ENCODE measurements at places on chromosomes 7 and 10.
A peak's percentile ranks its signal among the peaks of the same experiment; 100 is the strongest.

DNA sequence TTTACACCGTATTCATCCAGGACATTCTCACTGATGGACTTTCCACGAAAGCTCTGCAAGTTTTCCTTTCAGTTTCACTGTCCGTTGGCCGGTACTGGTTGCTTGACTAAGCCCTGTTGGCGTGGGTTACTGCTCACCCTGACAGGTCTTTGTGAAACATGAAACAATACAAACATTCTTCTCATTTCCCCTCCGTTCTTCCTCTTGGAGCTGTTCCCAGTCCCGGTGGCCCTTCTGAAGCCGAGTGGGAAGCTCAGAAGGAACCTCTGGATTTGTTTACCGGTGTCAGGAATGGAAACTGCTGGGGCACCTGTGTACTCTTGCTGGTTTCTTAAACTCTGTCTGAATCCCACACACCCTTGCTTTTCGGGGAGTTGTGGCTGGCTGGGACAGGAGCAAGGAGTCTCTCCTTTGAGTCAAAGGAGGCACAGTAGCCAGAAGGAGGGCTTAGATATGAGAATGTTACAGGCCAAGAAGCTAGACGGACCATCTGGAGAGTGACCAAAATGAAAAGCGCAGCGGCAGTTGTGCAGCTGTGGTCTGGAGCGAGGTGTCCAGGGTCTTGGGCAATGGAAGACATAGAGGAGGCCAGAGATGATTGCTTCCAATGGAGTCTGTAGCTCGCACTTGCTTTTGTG lies 45.7 kb downstream of the LYZL2 start:
- DNase-seq, result no peak

GRCh38 chr7:70630440-70630817 lies 501.5 kb upstream of the GALNT17 start:
- DNase-seq, result no peak

- no peak for DNase-seq
These were observed 26.9 kb upstream of the TRIM56 start for GRCh38 chr7:101058355-101058754.

- DNase-seq, result no peak
These were observed 12.0 kb upstream of the COMTD1 start for GRCh38 chr10:75247797-75248196.

DNA sequence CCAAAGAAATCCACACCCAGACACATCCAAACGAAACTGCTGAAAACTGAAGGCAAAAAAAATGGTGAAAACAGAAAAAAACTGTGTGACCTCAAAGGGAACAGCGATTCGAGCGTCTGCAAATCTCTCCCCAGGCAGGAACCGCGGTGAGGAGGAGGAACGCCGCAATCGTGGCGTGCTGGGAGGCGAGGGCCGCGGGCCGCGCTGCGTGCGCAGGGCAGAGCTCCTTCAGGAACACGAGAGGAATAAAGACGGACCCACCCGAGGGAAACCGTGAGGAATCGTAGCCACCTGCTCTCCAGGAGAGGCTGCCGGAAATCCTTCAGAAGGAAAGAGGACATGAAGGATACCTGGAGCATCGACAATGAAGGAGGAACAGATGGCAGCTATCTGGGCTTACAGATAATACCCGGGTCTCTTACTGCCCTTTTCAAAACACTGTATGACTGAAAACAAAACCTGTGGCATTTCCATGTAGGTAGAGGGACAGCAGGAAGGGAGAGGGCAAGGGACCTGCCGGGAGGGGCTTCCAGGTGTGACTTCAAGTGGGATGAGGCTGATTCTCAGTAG lies 266.0 kb downstream of the MAD1L1 start:
- no peak for DNase-seq

DNA sequence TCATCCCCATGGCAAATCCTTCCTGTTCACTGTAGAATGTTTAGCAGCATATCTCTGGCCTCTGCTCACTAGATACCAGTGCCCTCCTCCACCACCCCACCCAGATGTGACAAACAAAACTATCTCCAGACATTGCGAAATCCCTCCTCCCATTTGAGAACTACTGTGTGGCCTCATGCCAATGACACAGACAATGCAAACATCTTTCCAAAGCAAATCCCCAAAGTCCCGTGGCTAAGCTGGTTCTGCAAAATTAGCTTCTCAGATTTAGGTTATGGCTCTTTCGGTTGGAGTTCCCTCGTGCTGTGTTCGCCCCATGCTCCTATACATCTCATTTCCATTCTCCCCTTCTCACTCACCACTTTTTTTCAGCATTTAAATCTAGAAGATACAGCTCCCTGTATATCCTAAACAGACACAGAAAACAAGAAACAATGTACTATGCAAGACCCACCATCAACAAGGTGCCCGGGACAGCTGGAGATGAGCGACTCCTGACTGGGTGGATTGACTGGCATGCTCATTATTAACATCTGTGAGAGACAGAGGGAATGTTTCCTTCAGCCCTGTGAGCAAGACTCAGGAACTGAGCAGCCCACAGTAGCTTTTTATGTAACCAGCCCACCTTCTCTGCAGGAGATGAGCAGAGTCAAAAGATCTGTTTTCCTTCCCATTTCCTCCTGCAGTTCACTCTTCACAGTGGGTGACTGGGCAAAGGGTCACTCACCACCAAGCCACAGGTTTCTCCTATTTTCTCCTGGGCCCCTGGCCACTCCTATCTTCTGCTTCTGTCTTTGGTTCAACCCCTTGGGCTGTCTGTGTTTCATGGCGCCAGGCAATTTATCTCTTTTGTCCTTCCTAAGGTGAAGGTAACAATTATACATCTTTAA lies 225.7 kb upstream of the AOAH start:
- no peak for DNase-seq

DNA sequence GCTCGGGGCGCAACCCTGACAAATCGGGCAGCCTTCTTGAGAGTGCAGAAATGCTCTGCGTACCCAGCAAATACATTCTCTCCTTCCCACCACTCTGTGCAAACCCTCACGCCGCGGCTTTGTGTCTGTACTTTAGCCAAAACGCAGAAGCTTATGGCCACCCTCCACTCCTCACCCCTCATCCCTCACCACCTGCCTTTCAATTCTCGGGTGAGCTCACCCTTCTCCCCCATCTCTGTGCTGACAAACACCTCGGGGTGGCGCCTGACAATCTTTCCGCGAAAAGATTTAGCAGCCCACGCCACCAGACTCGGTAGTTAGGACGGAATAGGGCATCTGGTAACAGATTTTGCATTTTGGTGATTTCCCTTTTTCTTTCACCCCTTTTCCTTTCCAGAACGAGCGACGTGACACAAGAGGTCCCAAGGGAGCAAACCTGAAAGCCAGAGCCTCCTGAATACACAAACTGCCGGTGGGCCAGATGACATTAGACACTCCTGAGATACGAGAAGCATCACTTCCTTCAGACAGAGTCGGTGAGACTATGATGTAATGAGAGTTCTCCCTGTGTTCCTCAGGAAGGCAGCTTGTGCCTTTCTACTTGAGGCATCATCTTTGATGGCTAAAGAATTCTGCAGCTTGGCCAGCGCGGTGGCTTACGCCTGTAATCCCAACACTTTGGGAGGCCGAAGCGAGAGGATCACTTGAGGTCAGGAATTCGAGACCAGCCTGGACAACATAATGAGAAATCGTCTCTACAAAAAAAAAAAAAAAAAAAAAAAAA lies 671 bp upstream of the ATAD1 start:
- DNase-seq, result no peak

- DNase-seq, result no peak
These were observed 397.6 kb upstream of the LRRN3 start for GRCh38 chr7:110693344-110693743.

- no peak for DNase-seq
These were observed 157.0 kb downstream of the BMPER start for GRCh38 chr7:34062341-34062740.

GRCh38 chr10:77189075-77189474 lies 448.5 kb downstream of the KCNMA1 start:
- DNase-seq, result no peak

GRCh38 chr7:28661826-28662595 lies 249.7 kb downstream of the CREB5 start:
- DNase-seq, result no peak

DNA sequence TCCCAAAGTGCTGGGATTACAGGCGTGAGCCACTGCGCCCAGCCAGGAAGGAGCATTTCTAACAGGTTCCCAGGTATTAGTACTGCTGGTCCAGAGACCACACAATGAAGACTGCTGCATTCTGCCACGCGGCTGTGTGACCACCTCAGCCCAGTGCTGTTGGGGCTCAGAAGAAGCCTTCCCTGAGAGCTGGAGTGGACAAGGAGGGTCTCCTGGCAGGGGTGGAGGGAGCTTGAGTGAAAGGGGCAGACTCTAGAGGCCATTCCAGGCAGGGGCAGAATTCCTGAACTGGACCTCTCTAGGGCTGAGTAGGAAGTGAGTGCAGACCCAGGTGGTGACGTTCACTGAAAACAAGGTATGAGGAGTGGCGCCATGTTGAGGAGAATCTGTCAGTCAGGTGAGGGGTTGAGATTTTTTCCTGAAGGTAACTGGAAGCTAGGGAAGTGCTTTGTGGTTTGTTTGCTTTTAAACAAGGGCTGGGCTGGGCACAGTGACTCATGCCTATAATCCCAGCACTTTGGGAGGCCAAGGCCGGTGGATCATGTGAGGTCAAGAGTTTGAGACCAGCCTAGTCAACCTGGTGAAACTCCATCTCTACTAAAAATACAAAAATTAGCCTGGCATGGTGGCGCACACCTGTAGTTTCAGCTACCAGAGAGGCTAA lies 67.6 kb downstream of the TACC2 start:
- DNase-seq, result no peak

DNA sequence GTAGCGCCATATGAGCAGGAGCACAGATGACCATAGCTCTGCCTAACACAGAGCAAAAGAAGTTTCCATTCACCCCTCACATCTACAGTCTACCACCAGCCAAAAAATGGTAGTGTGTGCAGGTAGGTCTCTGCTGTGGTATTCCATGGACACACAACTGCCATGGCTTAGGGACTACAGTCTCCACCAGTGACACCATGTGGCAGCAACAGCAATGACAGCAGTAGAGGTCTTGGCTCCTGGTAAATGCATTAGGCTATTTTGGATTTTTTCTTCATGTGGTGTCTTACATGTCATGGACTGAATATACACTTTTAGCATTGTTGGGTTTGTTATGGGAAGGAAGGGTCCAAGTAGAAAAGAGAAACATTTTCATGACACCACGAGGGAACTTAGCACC lies 70.1 kb upstream of the CABCOCO1 start:
- DNase-seq, result no peak

DNA sequence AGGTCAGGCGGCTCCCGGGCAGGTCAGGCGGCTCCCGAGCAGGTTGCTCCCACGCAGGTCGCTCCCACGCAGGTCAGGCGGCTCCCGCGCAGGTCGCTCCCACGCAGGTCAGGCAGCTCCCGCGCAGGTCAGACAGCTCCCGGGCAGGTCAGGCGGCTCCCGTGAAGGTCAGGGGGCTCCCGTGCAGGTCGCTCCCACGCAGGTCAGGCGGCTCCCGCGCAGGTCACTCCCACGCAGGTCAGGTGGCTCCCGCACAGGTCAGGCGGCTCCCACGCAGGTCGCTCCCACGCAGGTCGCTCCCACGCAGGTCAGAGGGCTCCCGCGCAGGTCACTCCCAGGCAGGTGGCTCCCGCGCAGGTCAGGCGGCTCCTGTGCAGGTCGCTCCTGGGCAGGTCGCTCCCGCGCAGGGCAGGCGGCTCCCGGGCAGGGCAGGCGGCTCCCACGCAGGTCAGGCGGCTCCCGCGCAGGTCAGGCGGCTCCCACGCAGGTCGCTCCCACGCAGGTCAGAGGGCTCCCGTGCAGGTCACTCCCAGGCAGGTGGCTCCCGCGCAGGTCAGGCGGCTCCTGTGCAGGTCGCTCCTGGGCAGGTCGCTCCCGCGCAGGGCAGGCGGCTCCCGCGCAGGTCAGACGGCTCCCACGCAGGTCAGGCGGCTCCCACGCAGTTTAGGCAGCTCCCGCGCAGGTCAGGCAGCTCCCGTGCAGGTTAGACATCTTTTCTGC lies 30.7 kb downstream of the PTPRN2 start:
- DNase-seq, result no peak

GRCh38 chr7:256981-257646 lies 32.9 kb upstream of the FOXL3 start:
- DNase-seq, result no peak

GRCh38 chr10:110209926-110210673 lies 2.7 kb downstream of the MXI1 start:
- DNase-seq, result peak; percentile 29

DNA sequence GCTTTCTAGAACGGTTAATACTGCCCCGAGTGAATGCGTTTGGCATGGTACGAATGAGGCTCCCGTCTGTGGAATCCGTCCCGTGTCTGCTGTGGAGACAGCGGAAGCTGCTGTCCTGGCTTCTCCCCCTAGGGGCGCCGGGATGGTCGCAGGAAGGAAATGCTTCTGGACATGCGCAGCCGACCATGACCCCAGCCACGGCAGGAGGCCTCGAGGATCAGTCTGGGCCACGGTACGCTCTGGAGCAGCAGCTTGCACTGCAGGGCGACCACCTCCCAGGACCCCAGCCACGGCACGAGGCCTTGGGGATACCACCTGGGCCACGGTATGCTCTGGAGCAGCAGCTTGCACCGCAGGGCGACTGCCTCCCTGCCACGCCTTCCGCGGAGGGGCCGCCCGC lies 107.9 kb downstream of the CYTH3 start:
- no peak for DNase-seq

- no peak for DNase-seq
These were observed 37.1 kb downstream of the RBAK start for GRCh38 chr7:5082806-5083205.

DNA sequence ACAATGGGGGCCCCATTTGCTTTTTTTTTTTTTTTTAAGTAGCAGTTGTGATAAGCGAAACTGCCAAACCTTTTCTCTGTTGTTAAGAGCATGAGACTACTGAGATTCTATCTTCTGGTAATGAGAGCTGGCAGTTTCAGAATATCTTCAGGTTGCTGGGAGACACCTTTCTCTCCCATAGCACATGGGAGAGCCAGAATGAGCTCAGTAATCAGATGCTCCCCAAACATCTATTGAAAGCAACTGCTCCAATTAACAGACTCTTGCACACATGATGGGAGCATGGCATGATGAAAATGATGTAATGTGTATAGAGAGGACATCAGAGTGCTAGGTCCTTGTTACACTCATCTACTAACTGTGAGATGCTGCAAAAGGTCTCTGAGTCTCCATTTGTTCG lies 18.8 kb downstream of the MYO3A start:
- DNase-seq, result no peak

DNA sequence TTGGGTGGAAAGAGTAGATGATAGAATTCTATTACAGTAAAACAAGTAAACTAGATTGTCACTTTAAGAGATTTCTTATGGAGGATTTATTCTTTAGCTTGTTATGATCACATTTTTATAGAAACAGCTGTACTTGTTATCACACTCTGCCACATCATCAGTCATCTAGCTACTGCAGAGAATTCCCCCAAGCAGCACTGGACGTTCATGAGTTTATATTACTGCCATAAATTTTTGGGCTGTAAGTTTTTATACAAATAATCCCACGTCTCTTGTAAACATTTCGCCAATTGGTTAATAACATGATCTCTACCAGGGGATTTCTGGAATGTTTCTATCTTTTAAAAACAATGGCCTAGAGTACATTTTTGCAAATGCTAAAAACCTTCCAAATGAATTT lies 238.8 kb downstream of the POLR1F start:
- no peak for DNase-seq
